ENCODE measurements at places on chromosomes 12 and 14. TPM values are rescaled to one million over a fixed set of nuclear protein-coding genes. Genes with fewer than 3 reads are reported as not detected.
A peak's percentile ranks its signal among the peaks of the same experiment; 100 is the strongest.

- no peak overlapping the region for H3K4me3 ChIP-seq
- H3K27me3 ChIP-seq: no peaks in the 10 kb centered on the region
- H3K27ac ChIP-seq: no peak overlapping the region
- DNase-seq: no peak
- peaks cover 9% of the 10 kb centered on the region for H3K36me3 ChIP-seq
- H3K4me1 ChIP-seq: no peaks in the 10 kb centered on the region
Observed at GRCh38 chr12:105850103-105850968, 288.4 kb downstream of the NUAK1 start.

- DNase-seq: no peak
- H3K4me3 ChIP-seq: no peak overlapping the region
- H3K27me3 ChIP-seq: no peaks in the 10 kb centered on the region
- H3K36me3 ChIP-seq: no peaks in the 10 kb centered on the region
Observed at GRCh38 chr14:31291210-31291609, 83.6 kb upstream of the HECTD1 start.

- H3K36me3 ChIP-seq: no peaks in the 10 kb centered on the region
- H3K27ac ChIP-seq: no peak overlapping the region
- no peaks in the 10 kb centered on the region for H3K4me1 ChIP-seq
- DNase-seq: no peak
- no peaks in the 10 kb centered on the region for H3K27me3 ChIP-seq
Observed at GRCh38 chr12:69338936-69339335, 9.2 kb upstream of the LYZ start.

DNA sequence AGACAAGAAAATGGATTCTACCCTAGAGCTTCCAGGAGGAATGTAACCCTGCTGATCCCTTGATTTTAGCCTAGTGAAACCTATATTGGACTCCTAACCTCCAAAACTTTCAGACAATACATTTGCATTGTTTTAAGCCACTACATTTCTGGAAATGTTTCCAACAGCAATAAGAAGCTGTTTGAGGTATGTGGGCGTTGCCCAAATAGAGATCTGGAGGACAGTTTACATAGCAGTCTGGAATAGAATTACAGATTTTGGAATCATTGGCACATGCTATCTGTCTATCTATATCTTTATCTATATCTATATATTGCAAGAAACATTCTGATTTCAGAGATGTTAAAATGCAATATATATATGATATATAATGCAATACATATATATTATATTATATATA, 42.4 kb upstream of the EGLN3 start:
- H3K27me3 ChIP-seq: peaks cover 6% of the 10 kb centered on the region
- no peak overlapping the region for H3K27ac ChIP-seq
- H3K36me3 ChIP-seq: no peaks in the 10 kb centered on the region
- peaks cover 6% of the 10 kb centered on the region for H3K4me1 ChIP-seq
- no peak for DNase-seq

KIF5A gene
- 314 TPM for total RNA-seq

DNA sequence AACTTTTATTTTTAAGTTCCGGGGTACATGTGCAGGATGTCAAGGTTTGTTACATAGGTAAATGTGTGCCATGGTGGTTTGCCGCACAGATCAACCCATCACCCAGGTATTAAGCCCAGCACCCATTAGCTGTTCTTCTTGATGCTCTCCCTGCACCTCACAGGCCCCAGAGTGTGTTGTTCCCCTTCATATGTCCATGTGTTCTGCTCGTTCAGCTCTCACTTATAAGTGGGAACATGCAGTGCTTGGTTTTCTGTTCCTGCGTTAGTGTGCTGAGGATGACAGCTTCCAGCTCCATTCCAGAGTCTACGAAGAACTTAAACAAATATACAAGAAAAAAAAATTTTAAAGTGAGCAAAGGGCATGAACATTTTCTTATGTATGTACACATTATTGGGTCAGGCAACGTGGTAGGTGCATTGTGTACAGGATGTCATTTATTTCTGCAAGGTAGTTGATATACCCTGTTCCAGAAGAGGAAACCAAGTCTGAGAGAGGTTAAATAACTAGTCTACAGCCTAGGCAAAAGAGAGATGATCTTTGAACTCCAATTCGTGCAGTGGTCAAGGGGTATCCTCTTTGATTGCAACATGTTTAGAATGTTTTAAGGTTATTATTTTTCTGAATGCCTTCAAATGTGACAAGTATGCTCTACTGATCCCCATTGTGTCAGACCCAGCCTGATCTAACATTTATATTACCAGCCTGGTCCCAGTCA, 8.7 kb upstream of the PPM1A start:
- DNase-seq: no peak
- no peaks in the 10 kb centered on the region for H3K27me3 ChIP-seq
- H3K27ac ChIP-seq: no peak overlapping the region
- no peak overlapping the region for H3K4me3 ChIP-seq

- no peak for DNase-seq
- H3K27me3 ChIP-seq: no peaks in the 10 kb centered on the region
- no peak overlapping the region for H3K4me3 ChIP-seq
- H3K4me1 ChIP-seq: peaks cover 22% of the 10 kb centered on the region
- H3K27ac ChIP-seq: no peak overlapping the region
Observed at GRCh38 chr12:50615907-50616296, 111.1 kb downstream of the DIP2B start.

DNA sequence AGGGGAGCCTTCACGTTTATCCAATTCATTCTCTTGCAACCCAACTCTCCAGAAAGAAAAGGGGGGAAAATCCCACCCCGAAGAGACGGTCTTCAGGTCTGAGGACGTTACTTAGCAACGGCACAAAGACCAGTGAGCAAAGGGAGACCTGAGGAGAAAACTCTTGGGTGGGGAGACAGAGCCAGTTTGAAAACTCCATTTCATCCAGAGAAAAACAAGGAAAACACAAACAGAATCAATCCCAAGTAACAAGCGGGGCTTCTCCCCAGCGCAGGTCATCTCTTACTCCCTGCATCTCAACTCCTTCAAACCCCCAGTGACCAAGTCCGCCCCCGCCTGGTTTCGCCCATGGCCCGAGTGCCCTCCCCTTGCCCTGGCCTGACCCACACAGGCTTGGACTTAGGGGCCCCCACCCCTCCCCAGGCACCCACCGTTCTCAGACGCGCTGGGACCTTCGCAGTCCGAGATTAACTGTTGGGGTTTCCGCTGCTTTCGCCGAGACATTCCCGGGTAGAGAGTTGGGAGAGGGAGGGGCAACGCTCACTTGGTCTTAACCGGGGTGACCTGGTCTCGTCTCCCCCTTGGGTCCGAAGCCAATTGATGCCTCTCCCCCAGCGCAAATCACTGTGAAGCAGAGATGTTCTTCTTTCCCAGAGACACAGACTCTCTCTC, 10.4 kb upstream of the SALL2 start:
- peak overlapping the region; percentile 87 for H3K4me3 ChIP-seq
- H3K36me3 ChIP-seq: no peaks in the 10 kb centered on the region
- H3K27ac ChIP-seq: peak overlapping the region; percentile 22
- H3K4me1 ChIP-seq: peaks cover 16% of the 10 kb centered on the region

DNA sequence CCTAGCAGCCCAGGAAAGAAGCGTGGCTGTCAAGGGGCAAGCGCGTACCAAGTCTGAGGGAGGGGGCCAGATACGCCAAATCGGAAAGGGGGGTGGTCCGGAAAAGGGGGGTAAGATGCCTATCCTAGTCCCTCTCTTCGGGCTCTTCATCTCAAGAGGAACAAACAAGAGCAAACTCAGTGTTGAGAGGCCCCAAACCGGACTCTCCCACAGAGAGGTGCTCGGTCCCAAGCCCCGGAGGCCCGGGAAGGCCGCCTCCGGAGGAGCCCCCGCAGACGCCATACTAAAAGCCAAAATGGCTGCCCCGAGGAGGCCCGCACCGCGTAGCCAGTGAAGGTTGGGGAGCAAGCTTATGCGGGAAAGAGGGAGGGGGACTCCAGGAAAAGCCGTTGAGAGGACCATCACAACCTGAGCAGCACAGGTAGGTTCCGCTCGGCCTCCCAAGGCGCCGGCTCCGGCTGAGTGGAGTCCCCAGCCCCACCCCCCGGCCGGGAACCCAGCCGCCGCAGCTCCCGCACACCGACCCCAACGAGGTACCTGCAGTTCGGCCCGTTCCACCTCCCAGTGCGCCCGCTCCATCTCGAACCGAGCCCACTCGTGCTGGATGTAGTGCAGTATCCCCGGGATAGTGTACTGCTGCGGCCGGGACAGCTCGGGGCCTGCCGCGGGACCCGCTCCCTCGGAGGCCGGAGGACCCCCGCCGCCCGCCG, at the start of gene AP4S1:
Gene AP4S1, plus strand, starts transcription at position 283 of the 710 bp plus-strand sequence. CDS start 40,548 bp downstream, outside the sequence.
- H3K27ac ChIP-seq: peak within 1 kb of the TSS; percentile 84
- H3K4me3 ChIP-seq: peak within 1 kb of the TSS; percentile 96
- DNase-seq: peak; percentile 72
- H3K27me3 ChIP-seq: peaks cover 6% of the 10 kb centered on the region
- peaks cover 14% of the 10 kb centered on the region for H3K4me1 ChIP-seq

GRCh38 chr12:119157978-119158377, 20.8 kb upstream of the HSPB8 start:
- peak overlapping the region; percentile 8 for H3K27ac ChIP-seq
- H3K27me3 ChIP-seq: peaks cover 15% of the 10 kb centered on the region
- peaks cover 9% of the 10 kb centered on the region for H3K36me3 ChIP-seq
- DNase-seq: no peak

- no peaks in the 10 kb centered on the region for H3K4me1 ChIP-seq
- H3K27me3 ChIP-seq: peaks cover 23% of the 10 kb centered on the region
- no peak overlapping the region for H3K27ac ChIP-seq
- no peaks in the 10 kb centered on the region for H3K36me3 ChIP-seq
Observed at GRCh38 chr12:52689936-52690335, 9.7 kb upstream of the KRT1 start.

GRCh38 chr14:93073910-93074769, 41.6 kb downstream of the ITPK1 start:
- H3K36me3 ChIP-seq: no peaks in the 10 kb centered on the region
- H3K4me3 ChIP-seq: no peak overlapping the region
- no peak for DNase-seq
- H3K27ac ChIP-seq: no peak overlapping the region
